Osteocyte (in vitro differentiated cells): ENCODE measurements at places on chromosomes 7 and 10. TPM values are rescaled to one million over a fixed set of nuclear protein-coding genes. Genes with fewer than 3 reads are reported as not detected.
A peak's percentile ranks its signal among the peaks of the same experiment; 100 is the strongest.

DNA sequence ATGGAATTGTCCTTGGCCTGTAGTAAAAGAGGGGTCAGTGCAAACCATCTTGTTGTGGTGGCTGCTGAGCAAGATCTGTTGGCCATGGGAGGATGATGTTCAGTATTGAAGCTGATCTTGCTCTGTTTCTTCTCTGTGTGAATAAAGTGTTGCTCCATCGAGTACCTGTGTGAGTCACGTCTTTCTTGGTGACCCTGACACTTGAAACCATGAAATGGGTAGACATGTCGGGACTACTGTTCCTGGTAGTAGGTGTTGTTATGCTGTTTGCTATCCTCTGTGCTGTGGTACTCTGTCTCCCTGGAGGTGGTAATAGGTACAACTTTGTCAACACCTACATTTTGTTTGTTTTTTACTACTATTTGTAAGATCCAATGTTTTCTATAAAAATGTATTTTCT is 330.6 kb downstream of the MDFIC start:
- DNase-seq: no peak

DNA sequence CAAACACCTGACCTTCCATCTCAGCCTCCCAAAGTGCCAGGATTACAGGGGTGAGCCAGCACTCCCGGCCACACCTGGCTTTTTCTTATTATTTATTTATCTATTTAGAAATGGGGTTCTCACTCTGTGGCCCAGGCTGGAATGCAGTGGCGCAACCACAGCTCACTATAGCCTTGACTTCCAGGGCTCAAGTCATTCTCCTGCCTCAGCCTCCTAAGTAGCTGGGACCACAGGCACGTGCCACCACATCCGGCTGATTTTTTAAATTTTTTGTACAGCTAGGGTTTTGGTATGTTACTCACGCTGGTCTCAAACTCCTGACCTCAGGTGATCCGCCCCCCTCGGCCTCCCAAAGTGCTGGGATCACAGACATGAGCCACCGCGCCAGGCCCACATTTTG is 56.9 kb upstream of the MYL10 start:
- no peak for DNase-seq

DNA sequence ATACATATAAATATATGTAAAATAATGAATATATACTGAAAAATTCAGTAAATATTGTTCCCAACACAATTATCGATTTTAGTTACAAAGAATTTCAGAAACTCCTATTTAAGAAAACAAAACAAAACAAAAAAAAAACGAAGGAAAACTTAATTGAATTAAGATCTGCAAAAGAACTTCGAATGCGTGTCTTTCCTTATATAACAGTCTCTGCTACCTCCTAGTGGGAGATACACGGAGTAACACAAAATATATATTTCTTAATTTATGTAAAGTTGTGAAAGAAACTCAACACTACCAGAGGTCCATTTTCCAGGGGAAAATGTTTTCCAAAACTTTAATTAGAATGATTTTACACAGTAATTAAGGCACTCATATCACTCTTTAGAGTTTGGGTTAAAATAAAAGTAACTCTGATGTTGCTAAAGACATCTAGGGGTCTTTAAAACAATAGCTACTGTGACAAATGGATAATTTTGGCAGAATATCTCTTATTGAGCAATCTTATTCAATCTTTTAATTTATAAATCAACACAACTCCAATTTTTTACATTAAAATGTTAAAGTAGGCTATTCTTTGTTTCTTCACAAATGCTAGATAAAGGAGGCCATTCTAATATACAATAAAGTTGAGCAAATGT is 41.6 kb downstream of the NEBL start:
- DNase-seq: no peak

- no peak for DNase-seq
Measured at GRCh38 chr7:69002416-69002815, 595.9 kb upstream of the AUTS2 start.

GRCh38 chr7:4149236-4149635 is 532.9 kb upstream of the FOXK1 start:
- DNase-seq: no peak

DNA sequence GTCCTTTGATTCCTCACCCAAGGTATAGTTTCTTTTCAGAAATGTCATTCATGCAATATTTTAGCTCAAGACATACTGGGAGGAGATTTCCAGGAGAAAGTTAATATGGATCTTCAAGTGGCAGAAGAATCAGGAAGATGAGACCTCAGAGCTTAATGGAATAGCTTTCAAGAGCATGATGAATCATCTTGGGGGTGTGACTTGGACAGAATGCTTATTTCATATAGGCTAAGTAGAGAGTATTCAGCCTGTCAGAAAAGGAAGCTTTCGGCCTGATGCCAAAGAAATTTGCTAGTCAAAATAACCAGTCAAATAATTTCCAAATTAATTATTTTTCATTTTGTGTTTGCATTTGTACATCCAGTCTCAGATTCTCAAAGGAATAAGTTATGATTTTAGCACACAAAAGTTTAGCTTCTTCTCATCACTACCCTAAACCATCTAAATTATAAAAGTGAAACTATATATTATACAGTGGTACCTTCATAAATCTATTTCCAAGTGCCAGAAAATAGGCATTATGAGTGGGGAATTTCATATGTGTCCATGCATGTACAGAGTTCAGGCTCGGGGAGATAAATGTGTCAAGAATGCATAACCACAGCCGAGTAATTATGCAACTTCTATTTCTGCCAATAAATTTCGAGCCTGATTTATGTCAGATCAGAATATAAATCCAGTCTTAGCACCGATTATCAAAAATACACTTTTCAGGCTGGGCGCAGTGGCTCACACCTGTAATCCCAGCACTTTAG is 27.3 kb upstream of the CALD1 start:
- DNase-seq: no peak

GRCh38 chr10:11600280-11600679 is 11.2 kb downstream of the USP6NL start:
- no peak for DNase-seq

GRCh38 chr10:130401860-130402765 is 265.9 kb downstream of the GLRX3 start:
- peak; percentile 69 for DNase-seq

DNA sequence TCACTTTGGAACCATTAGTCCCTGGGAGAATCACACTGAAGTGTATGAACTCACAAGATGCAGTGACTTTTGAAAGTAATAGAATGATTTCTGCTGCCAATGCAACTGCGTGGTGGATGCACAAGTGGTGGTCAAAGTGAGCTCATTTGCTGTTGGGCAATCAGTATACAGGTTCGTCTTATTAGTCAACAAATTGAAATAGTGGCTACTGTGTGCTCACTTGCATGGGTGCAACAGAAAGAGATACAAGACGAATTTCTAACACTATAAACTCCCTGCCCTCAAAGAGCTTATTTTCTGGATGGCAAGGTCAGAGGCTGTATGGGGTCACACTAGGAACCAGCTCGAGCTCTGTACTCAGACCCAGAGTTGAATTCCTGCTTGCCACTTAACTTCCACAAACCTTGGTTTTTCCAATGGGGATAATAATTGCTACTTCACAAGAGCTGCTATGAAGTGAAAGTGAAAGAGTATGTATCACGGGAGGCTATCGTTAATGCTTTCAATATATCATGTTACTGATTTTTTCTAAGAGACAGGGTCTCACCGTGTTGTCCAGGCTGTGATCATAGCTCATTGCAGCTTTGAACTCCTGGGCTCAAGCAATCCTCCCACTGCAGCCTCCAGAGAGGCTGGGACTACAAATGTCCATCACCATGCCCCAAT is 8.3 kb upstream of the BCL7B start:
- no peak for DNase-seq

DNA sequence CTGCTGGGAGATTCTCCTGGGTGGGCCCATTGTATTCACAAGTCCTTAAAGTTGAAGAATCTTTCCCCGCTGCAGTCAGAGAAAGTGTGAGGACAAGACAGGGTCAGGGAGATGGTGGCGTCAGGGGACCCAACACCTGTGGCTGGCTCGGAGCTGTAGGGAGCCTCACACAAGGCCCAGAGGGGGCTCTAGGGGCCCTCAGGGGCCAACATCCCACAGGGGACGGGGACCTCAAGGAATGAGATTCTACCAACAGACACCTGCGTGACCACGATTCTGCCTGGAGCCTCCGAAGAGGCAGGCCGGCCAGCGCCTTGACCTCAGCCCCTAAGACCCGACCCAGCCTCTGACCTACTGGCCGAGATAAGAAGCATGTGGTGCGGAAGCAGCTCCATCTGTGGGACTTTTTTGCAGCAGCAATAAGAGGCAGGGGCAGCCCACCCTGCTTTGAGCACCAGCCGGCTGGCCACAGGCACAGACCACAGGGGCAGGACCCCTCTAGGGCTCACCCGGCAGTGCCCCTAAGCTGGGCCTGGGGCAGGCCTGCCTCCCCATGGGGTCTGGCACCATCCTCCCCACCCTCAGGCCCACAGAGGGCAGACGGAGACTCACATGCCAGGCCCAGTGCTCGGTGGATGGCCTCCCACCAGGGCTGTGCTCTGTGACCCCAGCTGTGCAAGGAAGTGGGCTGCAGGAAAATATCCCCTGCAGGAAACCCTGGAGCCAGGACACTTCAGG is 13.2 kb downstream of the RASGEF1A start:
- DNase-seq: peak; percentile 82

DNA sequence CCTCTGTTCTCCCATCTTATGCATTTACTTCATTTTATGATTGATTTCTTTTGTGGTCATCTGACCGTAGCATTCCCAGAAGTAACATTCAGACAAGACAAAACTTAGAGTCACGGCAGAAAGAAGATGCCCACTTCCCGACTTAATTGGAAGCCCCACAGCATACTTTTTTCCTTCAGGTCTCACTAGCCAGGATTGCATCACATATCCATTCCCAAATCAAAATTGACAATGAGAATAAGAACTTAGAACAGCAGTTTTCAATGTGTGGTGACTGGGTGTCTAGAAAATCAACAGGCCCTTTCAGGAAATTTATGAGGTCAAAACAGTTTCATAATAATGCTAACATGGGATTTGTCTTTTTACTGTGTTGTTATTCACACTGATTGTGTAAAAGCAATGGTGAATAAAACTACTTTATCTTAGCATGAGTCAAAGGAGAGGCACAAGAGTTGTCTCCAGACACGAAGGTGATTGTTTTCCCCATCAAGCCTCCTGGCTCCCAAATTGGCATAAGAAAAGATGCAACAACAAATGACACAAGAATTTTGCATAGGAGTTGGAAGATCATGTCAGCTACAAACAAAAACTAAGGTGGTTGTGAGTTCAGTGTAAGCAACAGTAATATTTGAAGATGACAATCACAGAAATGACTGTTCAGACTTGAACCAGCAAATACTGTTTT is 493.9 kb downstream of the HTR7 start:
- DNase-seq: no peak

- peak; percentile 92 for DNase-seq
Measured at GRCh38 chr7:70856901-70857630, 274.9 kb upstream of the GALNT17 start.

DNA sequence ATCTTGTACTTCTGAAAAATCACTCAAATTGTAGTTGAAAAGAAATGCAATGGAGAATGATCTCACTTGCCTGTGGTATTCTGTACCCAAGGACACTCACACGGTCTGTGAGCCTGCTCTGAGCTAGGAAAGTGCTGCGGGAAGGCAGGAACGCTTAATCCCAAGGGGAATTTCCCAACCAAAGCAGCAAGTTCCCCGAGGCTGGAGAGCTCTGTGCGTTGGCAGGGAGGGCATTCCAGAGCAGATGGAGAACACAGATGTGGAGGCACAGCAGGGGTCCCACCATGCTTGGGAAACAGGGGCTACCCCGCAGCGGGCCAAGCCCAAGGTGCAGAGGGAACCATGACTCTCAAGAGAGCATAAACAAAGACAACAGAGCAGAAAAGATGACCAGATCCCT is 13.6 kb downstream of the SVIL start:
- DNase-seq: peak; percentile 91

DNA sequence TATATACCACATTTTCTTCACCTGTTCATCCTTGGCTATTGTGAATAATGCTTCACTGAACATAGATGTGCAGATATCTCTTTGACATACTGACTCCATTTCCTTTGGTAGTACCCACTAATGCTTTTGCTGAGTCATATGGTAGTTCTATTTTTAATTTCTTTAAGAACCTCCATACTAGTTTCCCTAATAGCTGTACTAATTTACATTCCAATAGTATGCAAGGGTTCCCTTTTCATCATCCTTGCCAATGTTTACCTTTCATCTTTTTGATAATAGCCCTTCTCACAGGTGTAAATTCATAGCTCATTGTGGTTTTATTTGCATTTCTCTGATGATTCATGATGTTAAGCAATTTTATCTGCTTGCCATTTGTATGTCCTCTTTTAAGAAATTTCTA is 159.9 kb downstream of the CALCR start:
- no peak for DNase-seq

DNA sequence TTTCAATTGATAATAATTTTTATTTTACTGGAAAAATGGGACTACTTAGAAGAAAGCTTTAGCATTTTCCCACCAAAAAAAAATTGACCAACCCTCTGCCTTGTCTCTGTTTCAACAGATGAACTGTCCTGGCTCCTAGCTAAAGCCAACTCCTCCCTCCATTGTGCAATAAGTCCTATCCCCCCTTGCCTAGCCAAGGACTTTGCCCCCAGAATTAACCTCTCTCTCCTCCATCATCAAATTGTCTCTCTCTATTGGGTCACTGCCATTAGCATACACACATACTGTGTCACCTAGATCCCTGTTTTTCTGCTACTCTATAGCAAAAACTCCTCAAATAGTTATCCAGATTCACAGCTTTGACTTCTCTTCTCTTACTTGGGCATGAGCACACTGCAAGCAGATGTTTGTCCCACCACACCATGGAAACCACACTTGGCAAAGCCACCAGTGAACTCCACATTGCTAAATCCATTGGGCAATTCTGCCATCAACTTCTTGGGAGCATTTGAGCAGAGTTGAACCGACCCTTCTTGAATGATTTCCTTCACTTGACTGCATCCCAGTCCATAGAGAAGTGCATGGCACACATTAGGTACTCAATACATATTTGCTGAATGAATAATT is 91.4 kb upstream of the NEBL start:
- no peak for DNase-seq

Gene LIPM
- not detected in 2 replicates for total RNA-seq

Gene POLR2J3
- total RNA-seq: 24.1 and 27.1 TPM in 2 replicates

Gene C10orf105
- not detected in 2 replicates for total RNA-seq

Gene SFXN3
- total RNA-seq: 78.3 and 81.0 TPM in 2 replicates

Gene VPS37D
- total RNA-seq: 5.0 and 6.2 TPM in 2 replicates

Gene NKX2-3
- total RNA-seq: not detected in 2 replicates

Gene HTR7
- total RNA-seq: 0.24 and 0.26 TPM in 2 replicates

Gene ZNF277
- total RNA-seq: 28.1 and 32.0 TPM in 2 replicates
